ENCODE measurements at places on chromosomes 12 and 14. TPM values are rescaled to one million over a fixed set of nuclear protein-coding genes. Genes with fewer than 3 reads are reported as not detected.

The COX8C gene
- polyA plus RNA-seq = 0.73 TPM

The LRP1 gene
- 103 TPM for polyA plus RNA-seq

The HOXC6 gene
- 28.7 TPM for polyA plus RNA-seq

The PPP1R36 gene
- polyA plus RNA-seq = 1.6 TPM

The DEPDC4 gene
- polyA plus RNA-seq = 6.4 TPM

The ASB2 gene
- polyA plus RNA-seq = 0.37 TPM

The ANKRD33 gene
- polyA plus RNA-seq = 0.14 TPM

The A2ML1 gene
- 0.20 TPM for polyA plus RNA-seq
